ENCODE measurements at places on chromosomes 12 and 14.
A peak's percentile ranks its signal among the peaks of the same experiment; 100 is the strongest.

DNA sequence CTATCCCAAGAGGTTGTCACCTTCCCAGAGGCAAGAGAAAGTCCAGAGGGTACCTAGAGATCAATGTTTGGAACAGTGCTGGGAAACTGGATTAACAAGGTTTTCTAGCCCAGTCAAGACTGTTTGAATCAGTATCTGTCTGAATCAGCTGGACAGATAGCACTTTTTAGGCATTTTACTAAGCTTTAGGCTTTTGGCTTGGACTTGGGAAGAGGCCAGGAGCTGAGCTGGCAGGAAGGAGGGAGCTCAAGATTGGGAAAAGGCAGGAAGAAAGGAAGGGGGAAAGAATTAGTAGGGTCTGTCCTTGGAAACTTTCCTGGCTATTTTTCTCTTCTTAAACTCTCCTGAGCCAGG, 8.3 kb downstream of the IKZF4 start:
- no peak for DNase-seq

DNA sequence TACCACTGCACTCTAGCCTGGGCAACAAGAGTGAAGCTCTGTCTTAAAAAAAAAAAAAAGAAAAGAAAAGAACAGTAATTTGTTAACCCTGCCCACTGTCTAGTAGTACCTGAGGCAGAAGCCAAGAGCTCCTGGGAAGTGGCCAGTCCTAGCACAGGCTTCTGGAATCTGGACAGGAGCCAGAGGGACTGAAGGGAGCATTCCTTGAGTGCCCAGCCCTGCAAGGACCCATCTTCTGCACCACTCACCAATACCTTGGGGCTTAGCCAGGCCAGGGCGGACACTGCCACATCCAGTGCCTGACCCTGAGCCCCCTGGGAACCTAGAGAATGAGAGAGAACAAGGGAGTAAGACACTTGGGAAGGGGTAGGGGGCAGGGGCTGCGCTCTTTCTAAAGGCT, 33.7 kb downstream of the PARP2 start:
- no peak for DNase-seq

DNA sequence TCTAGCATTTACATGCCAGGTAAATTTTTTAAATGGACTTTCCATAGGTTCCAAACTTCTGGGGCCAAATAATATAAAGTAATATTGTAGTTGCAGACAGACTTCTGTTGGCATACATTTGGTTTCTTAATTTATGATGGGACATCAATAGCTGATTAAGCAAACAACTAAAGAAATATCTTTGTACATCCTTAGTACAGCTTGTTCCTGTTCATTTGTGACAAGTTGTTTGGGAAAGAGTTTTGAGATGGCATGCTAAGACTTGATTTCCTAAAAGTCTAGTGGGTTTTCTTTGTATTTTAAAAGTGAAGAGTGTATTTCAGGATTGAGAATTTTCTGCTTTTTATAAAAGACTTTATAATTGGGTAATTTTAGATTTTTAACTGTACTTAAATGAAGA, 41.0 kb downstream of the CCDC91 start:
- no peak for DNase-seq

- no peak for DNase-seq
These were observed 76.4 kb downstream of the C12orf50 start for GRCh38 chr12:87952850-87953249.

GRCh38 chr14:61644175-61644574, 51.1 kb upstream of the HIF1A start:
- DNase-seq, result no peak

DNA sequence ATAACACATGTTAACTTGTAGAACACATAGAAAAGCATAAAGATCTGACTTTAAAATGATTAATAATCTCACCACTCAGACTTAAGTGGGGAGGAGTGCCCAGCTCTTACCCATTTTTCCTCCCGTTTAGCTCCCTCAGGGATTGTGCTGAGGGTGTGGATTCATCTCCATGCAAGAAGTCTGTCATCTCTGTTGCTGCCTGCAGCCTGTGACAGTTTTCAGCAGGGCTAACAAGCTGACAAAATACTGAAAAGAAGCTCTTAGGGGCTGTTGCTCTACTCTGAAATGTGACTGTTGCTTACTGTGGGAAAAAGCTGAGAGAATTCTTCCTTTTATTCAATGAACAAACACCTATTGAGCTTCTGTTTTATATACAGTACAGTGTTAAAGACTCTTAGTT, 216.2 kb downstream of the CPNE8 start:
- no peak for DNase-seq

- no peak for DNase-seq
These were observed 147.3 kb downstream of the CCDC59 start for GRCh38 chr12:82210882-82211281.

DNA sequence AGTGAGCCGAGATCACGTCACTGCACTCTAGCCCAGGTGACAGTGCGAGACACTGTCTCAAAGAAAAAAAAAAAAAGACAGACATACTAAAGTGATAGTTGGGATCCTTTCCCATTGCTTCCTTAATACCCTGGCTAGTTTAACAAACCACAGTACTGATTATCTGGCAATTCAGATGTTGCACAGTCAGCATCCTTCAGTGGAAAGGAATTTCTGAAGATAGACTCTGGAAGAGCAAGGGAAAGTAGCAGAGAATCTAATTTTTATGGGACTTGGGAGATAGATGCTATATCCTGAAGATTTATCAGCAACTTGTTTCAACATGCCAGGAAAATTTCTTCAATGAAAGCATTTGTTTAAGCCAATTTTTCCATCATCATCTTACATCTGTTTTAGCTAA, 6.5 kb upstream of the PPFIBP1 start:
- no peak for DNase-seq

DNA sequence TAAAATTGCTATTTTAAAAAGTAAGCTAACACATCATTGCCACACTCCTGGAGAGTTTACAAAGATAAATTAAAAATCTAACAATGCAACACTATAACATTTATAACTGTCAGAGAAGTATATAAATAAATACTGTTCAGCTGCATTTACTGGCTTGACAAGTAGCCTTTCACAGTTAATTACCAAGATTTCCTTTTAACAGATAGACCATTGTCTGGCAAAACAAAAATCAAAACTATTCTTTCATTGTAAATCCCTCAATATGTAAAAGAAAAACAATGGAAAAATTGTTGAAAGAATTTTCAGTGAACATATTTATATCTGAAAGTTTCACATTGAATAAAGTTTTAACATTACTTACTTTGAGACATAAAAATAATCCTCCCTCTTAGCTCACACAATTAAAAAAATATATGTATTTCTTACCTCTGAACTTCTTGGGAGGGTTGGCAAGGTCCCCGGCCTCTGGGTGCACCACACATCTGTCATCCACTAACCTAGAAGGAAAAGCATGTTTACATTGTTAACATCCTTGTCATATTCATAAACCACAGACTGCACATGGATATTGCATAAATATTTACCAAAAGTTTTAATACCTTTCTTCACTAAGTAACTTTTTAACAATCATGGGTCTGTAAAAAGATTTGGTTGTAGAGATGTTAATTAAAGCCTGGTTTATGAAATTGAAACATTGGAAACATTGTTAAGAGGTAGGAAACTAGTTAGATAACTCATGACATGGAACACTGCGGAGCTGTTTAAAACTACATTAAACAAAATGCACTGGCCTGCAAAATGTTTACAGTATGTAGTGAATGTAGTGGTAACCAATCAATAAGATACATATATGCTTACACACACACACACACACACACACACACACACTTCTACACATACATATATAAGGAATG, 43.0 kb downstream of the ITPR2 start:
- no peak for DNase-seq

GRCh38 chr12:71441836-71442566, 2.4 kb downstream of the LGR5 start:
- DNase-seq, result no peak

DNA sequence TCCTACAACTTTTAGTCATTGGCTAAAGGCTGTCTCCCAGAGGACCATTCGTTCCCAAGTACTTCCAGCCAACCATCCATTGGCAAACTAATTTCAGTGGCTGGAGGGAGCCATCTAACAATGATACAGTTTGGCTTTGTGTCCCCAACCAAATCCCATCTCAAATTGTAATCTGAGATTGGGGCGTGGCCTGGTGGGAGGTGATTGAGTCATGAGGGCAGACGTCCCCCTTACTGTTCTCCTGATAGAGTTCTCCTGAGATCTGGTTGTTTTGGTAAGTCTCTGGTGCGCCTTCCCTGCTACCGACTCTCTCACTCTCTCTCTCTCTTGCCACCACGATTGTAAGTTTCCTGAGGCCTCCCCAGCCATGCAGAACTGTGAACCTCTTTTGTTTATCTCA, 99.7 kb upstream of the FUT8 start:
- DNase-seq, result no peak

DNA sequence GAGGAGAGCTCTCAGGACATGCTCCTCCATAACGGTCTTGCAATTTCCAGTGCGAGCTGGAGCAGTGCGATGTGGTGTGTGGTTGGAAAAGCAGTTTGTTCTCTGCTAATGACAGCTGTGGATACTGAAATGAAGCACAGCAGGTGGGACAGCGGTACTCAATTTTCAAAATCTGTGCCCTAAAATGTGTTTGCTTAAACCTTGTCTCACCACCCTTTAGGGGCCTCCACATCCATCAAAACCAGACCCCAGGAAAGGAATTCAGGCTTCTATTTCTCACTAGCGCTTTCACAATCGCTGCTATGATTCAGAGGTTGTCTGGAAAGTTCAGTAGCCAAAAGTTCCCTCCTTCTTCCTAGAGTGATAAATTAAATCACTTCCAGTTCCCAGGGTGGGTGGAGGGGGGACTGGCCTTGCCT, 440.8 kb downstream of the EGLN3 start:
- no peak for DNase-seq

GRCh38 chr12:76618031-76618430, 58.5 kb upstream of the OSBPL8 start:
- DNase-seq, result no peak

DNA sequence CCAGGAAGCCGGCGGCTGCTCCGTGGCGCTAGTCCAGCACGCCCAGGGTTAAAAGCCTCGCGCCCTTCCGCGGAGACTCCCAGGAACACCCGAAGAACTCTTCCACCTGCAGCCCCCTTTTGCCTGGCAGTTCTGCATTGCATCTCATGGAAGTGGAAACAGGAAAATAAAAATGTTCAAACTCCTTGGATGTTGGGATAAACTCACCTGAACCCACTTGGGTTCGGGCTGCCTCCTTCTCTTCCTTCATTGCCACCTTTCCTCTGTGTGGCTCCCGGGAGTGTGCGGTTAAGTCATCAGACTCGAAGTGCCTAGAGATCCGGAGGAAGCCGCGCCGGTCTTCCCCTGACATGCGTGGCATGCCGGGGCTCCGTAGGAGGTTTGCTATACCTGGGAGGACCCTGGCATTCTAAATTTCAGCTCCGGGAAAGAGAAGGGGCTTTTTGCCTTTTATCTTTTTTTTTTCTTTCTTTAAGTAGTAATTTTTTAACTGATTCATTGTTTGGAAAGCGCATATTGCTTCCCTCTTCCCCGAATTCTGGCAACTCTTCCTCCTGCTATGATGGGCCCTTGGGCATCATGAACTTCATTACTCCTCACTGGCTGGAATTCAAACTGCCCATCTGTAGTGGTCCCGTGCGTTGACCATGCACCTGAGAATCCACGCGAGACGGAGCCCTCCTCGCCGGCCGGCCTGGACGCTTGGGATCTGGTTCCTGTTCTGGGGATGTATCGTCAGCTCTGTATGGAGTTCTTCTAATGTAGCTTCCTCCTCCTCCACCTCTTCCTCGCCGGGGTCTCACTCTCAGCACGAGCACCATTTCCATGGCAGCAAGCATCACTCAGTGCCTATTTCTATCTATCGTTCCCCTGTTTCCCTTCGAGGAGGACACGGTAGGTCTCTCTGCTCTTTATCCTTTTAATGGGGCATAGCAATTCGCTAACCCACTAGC, 931.4 kb downstream of the DIO2 start:
- DNase-seq, result peak; percentile 22

Measured in endothelial cell (in vitro differentiated cells).